ENCODE measurements at places on chromosomes 2 and 18.

DNA sequence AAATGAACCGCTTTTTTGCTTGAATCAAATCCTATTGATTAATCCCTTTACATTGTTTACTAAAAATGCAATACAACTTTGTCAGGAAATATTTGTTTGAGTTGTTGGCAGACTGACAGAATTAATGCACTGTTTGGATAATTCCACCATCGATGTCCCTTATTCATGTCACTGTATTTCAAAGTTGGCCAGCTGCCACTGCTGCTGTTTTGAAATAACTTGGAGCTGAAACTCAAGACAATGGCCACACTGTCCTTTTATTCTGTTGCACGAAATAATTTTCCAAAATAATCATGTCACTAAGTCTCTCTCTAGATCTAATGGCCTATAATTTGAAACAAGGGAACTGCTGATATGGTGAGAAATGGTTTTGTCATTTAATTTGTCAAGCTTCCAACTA is 55.2 kb upstream of the PAX3 start:
- DNase-seq: no peak

GRCh38 chr2:108385411-108386071 is 7.8 kb downstream of the SULT1C4 start:
- DNase-seq: no peak

DNA sequence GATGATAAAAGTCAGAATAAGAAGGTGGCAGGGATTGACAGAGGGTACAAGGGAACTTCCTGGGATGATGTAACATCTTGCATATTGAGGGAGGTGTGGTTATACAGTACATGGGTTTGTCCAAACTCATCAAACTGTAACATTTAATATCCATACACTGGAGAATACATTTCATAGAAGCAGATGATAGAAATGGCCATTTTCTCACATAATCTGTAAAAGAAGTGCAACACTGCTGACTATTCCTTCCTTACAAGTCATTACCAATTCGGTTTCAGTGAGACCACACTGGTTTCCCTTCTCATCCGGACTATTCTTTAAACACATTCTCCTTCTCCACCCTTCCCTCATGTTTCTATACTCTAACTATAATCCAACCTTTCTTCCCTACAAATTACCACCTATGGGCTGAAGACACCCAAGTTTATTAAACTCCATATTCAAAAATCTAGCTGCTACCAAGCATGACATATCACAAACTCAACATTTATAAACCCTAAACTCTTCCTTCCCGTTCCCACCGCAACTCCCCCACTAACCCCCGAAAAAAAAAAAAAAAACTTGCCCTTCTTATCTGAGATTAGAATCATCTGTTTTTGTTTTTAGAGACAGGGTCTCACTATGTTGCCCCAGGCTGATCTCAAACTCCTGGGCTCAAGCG is 1.6 kb downstream of the COX7A2L start:
- no peak for DNase-seq

- no peak for DNase-seq
Measured at GRCh38 chr18:13447621-13448334, 229.2 kb downstream of the LDLRAD4 start.

DNA sequence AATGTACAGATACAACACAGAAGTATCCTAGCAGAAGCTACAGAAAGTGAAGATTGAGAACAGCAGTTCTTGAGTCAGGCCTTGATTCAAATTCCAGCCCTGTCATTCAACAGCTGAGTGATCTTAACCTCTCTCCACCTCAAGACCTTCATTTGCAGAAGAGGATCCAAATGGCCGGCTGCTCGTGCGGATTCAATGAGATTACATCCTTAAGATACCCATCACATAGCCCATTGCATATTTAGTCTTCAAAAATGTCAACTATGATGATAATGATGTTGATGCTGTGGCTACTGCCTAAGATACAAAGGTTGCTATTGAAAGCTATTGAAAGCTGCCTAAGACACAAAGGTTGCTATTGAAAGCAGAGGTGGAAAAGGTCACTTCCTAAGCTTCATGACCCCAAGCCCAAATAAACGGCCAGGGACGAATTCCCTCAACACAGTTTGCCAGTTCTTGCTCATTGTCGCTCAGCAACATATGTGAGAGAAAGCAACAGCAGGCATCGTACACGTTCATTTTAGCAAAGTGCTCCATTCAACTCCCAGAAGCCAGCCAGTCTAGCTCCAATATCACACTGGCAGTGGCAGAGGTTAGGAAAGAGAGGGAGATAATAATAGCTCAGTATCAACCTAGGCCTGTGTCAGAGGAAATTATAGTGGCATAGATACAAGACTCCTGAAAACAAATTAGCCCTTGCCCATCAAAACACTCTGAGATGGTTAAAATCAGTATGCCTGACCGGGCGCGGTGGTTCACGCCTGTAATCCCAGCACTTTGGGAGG is 36.1 kb downstream of the MRPL35 start:
- DNase-seq: no peak

GRCh38 chr2:30872797-30873196 is 65.6 kb upstream of the CAPN13 start:
- no peak for DNase-seq

DNA sequence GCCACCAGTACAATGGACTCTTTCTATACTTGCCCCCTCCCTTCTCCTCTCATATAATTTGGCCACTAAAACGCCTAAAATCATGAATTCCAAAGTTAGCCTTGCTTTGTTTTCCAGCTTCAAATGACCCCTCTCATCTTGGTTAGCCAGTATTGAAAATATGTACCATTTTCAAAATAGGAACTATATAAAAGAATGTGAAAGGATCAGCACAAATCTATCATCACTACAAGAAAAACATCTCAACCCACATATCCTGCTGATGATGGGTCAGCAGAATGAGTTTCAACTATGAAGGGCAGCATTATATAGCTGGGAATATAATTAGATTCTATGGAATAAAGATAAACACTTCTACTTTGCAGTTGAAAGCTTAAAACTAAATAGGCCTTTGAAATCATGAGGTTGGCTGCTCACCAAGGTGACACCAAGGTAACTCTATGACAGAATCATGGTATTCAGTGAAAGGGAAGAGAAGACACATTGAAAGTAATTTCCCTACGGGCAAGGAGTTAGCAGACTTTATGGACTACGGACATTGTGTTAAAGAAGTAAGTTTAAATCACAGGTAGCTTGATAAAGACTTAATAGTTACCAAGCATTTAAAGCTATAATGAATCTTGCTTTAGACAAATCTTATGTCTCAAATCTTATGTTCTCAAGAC is 873.0 kb downstream of the CPS1 start:
- DNase-seq: no peak

DNA sequence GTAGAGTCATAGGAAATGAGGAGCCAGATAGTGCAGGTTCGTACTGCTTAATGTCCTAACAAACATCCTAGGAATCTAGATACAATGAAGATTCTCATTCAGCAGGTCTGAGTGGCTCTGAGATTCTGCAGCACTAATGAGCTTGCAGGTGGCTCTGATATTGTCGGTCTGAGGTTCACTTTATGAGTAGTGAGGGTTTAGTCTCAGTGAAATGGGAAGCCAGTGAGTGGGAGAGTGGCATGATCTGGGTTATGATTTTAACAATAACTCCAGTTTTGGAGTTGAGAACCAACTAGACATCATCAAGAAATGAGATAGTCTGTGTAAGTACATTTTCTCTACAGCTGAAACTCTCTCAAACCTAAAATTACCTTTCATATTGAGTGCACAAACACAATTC is 166.8 kb upstream of the SP5 start:
- no peak for DNase-seq

GRCh38 chr18:13381944-13382365 is 163.4 kb downstream of the LDLRAD4 start:
- no peak for DNase-seq

DNA sequence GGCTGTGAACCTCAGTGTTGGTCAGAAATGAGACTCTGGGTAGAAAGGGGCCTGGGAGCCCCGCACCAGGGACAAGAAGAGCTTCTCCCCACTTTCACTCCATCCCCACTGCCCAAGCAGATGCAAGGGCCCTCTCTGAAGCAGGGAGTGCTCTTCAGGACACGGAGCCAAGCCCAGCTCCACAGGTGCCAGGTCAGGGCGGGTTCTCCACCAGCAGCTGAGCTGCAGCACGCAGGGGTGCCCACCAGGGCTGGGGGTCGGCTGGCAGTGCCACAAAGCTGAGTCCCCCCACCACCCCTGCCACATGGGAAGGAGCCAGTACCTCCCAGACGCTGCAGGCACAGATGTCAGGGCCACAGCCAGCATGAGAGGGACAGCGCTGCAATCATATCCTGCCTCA is 106.2 kb downstream of the INHBB start:
- no peak for DNase-seq

- no peak for DNase-seq
Measured at GRCh38 chr2:152355409-152355831, 20.4 kb downstream of the FMNL2 start.

GRCh38 chr2:99818842-99819241 is 323.5 kb downstream of the AFF3 start:
- no peak for DNase-seq

- no peak for DNase-seq
Measured at GRCh38 chr2:196137271-196137670, 34.1 kb downstream of the STK17B start.

DNA sequence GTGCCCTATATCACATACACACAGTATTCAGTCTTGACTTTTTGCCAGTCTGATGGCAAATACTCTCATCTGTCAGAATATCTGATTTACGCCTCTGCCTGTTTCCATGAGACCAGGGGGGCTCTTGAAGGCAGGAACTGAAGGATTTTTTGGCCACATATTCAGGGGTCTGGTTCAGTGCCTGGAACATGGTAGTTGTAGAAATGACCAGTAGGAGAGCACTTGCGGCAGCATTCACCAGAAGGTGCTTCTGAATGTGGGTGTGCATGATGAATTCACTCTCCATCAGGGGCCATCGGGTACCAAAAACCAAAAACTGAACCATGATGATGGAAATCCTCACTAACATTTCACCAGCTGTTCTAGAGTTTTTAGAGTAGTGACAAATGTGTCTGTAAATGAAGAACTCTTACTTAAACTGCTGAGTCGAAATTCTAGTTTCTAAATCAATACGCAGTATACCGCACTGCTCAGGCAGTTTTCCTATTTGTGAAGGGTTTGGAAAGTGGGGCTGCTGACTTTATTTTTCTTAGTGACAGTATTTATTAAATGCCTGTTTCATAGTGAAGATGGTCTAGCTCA is 54.6 kb downstream of the MERTK start:
- no peak for DNase-seq

DNA sequence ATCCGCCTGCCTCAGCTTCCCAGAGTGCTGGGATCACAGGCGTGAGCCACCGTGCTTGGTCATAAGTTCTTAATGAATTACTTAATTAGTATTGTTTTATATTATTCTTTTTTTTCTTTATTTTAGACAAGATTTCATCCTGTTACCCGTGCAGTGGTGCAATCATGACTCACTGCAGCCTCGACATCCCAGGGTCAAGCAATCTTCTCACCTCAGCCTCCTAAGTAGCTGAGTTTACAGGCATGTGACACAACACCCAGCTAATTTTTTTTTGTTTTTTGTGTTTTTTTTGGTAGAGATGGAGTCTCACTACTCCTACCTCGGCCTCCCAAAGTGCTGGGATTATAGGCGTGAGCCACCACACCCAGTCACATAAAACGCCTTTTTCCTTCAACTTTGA is 17.3 kb downstream of the C2orf42 start:
- no peak for DNase-seq

GRCh38 chr2:159936471-159936870 is 125.9 kb downstream of the PLA2R1 start:
- no peak for DNase-seq

DNA sequence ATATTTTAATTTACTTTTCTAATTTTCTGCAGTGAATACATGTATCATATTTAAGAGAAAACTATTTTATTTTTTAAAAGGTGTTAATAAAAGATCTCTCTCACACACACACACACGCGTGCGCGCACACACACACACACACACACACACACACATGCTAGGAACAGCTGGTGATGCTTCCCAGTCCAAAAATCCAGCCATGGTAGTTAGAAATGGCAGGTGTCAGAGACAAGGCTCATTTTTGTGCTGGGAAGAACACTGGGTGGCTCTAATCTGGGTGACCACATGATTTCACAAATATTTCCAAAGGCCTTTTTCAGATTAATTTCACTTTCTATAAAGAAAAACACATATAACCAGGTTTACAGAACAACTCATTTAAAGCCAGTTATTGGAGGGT is 104.5 kb upstream of the NCK2 start:
- no peak for DNase-seq

- DNase-seq: no peak
Measured at GRCh38 chr2:40820319-40820718, 368.4 kb upstream of the SLC8A1 start.

- no peak for DNase-seq
Measured at GRCh38 chr2:170822290-170823087, 5.8 kb downstream of the GAD1 start.

DNA sequence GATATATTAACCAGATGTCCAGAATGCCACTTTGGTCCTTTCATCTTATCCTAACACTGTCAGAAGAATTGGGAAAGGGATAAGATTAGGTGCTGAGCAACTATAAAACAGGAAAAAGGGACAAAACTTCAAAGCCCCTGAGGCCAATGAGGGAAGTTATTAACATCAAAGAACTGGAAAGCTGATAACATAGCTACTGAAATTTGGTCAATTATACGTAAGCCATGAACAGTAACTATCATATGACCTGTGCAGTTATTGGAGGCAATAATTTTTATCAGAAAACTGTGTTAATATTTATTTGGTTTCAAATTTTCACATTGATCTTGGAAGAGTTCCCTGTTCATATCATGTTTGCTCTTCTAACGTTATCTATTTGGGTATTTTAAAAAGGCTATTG is 2.6 kb upstream of the REG3A start:
- no peak for DNase-seq

GRCh38 chr2:191597186-191597751 is 80.7 kb upstream of the NABP1 start:
- DNase-seq: no peak

DNA sequence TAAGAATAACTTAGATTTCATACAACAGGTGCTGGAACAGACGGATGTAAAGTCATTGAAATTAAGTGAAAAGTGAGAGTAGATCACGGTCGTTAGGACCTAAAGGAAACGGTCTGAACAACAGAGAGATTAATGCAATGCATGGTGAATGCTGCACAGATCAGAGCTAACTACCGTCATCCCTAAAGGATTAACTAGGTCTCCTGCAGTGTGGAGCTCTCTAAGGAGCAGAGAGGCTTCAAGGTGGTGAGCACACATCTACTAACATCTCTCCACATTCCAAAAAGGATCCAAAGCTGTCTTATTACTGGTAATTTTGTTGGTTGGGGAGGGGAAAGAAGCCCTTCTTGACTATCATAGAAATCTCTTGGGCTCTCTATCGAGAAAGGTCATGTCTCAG is 75.3 kb downstream of the CABYR start:
- no peak for DNase-seq

DNA sequence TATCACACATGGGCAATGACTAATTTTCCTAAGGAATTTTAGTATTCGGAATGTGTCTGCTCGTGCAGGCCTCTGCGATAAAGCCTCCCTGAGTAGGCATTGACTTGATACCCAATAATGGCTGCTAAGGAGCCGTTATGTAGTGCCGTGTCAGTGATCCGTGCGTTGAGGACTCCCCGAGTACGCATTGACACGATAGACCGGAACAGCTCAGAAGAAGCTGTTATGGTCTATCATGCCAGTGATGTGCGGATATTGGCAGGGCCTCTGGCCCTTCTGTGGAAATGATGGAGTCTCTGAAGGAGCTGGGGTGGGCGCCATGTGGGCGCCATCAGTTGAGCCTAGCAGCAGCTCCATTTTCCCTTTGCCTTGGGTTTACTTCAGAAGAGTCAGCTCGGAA is 29.1 kb downstream of the ZEB2 start:
- no peak for DNase-seq
